ENCODE measurements at places on chromosomes 5 and 9. TPM values are rescaled to one million over a fixed set of nuclear protein-coding genes. Genes with fewer than 3 reads are reported as not detected.

DNA sequence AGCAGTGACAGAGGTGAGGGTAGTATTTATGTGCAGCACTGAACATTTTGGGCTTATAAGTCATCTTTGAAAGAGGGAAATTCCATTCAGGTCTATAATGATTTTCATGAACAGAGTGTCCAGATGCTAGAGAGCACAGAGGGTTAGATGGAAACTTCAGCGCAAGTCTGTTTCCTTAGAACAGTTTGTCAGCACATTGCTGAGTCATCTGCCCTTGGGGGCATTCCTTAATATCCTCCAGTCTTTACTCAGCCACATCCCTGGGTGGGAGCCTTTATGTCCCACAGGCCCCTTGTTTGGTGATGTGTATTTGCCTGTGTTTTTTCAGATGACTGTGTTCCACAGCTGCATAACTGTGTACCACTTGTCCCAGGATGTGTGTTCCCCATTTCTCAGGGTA, 138.5 kb upstream of the S1PR3 start:
- no peak overlapping the region for H3K4me3 ChIP-seq
- no peak overlapping the region for H3K27ac ChIP-seq
- no peaks in the 10 kb centered on the region for H3K4me1 ChIP-seq
- H3K36me3 ChIP-seq: no peaks in the 10 kb centered on the region

The PRDM9 gene
- total RNA-seq: not detected

DNA sequence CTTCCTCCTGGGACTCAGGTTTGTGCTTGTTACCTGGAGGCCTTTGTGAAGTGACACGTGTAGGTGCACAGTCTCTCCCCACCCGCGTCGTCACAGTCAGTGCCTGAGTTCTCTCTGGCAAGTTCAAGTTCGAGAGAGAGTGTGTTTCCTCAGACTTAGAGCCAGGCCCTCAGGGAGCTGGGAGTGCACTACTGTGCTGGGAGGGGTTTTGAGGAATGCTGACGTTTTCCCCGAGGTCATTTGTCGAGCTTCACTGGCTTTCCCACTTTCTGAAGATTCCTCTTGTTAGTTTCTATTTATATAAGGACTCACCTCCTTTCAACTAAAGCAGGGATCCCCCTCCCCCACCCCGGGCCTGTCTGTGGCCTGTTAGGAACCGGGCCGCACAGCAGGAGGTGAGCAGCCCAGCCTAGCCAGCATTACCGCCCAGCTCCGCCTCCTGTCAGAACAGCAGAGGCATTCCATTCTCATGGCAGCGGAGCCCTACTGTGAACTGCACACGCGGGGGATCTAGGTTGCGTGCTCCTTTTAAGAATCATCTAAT, 209.2 kb downstream of the DIRAS2 start:
- H3K27me3 ChIP-seq: peaks cover 8% of the 10 kb centered on the region
- DNase-seq: no peak
- H3K4me1 ChIP-seq: no peaks in the 10 kb centered on the region

- H3K4me3 ChIP-seq: no peak overlapping the region
- H3K27me3 ChIP-seq: no peaks in the 10 kb centered on the region
- H3K27ac ChIP-seq: no peak overlapping the region
- no peak for DNase-seq
- H3K4me1 ChIP-seq: peaks cover 4% of the 10 kb centered on the region
Observed at GRCh38 chr5:169901896-169902295, 78.4 kb downstream of the INSYN2B start.

GRCh38 chr5:136768457-136768856, 403.1 kb upstream of the TRPC7 start:
- no peak for DNase-seq
- H3K4me1 ChIP-seq: no peaks in the 10 kb centered on the region
- no peak overlapping the region for H3K27ac ChIP-seq
- no peak overlapping the region for H3K4me3 ChIP-seq
- H3K27me3 ChIP-seq: no peaks in the 10 kb centered on the region

DNA sequence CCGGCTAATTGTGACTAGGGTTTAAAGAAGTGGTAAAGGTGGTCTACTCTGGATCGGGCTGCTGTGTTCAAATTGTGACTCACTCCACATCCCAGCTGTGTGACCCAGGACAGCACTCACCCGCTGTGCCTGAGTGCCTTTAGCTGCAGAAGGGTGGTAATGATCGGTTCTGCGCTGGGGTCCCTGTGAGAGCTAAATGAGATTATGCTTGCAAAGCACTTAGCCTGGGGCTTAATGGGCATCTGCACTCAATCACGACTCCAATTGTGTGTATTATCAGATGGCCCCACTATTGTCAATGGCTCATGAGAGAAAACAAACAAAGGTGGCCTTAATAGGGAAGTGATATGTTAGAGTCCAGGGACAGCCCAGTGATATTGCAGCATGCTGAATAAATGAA, 25.1 kb upstream of the TBC1D2 start:
- peaks cover 3% of the 10 kb centered on the region for H3K27me3 ChIP-seq
- H3K4me1 ChIP-seq: no peaks in the 10 kb centered on the region
- DNase-seq: no peak
- no peak overlapping the region for H3K4me3 ChIP-seq
- H3K27ac ChIP-seq: no peak overlapping the region

The LIX1 gene
- not detected for total RNA-seq

- peaks cover 4% of the 10 kb centered on the region for H3K4me1 ChIP-seq
- H3K4me3 ChIP-seq: no peak overlapping the region
- peaks cover 10% of the 10 kb centered on the region for H3K36me3 ChIP-seq
Observed at GRCh38 chr9:33246269-33246860, 6.4 kb downstream of the SPINK4 start.

DNA sequence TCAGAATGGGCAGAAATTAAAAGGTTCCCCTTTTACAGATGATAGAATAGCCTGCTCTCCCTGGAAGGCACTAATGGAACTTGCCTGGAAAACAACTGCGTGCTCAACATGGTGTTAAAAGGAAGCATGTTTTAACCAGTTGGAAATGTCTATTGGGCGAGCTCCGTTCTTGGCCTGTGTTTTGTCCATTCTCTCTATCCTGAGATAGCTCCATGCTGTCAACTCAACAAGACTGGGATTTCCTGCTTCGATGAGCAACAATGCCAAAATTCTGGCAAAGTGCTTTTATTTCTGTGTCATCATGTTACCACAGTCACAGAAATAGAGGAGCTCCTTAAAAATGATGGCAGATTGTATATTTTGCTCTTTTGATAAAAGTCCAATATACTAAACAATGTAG, 198.3 kb downstream of the PLK2 start:
- no peaks in the 10 kb centered on the region for H3K36me3 ChIP-seq
- H3K27me3 ChIP-seq: no peaks in the 10 kb centered on the region
- no peak overlapping the region for H3K4me3 ChIP-seq
- H3K4me1 ChIP-seq: no peaks in the 10 kb centered on the region
- no peak for DNase-seq

DNA sequence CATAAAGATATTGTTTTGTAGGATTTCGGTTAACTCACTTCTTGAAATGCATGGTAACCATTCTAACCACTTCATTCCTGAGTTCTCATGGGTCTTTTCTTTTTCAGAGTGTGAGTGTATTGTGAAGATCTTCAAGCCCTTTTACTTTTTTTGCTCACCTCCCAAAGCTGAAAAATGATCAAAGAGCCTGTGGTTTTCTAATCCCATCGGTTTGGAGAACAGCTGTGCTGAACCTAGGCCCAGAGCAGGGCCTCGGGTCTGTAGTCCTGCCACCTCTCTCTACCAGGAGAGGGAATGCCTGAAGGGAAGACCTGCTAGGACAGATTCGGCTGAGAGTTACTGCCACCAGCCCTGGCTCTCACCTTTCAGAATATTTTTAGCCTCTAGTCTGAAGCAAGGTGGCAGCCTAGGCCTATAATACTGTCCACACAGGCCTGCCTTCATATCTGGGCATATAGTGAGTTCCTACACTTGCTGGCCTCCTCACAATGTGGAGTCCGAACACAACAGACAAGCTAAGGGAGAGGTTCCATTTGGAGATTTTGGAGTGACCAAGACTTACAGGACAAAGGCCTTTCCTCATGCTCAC, 13.8 kb downstream of the RGMB start:
- H3K4me3 ChIP-seq: no peak overlapping the region
- H3K27me3 ChIP-seq: no peaks in the 10 kb centered on the region
- no peaks in the 10 kb centered on the region for H3K36me3 ChIP-seq

DNA sequence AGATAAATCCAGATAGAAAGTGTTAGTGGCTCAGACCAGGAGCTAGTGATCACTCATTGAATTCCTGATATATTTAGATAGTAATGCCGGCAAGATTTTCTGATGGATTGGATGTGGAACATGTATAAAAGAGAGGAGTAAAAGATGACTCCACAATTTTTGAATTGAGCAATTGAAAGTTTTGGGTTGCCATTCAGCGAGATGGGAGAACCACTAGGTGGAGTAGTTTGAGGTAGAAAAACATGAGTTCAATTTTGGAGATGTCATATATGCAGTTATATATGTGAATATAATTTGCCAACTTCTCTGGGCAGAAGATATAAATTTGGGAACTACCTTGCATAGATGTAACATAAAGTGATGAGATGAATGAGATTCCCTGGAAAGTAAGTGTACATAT, 502.5 kb upstream of the SEMA6A start:
- H3K4me3 ChIP-seq: no peak overlapping the region
- no peaks in the 10 kb centered on the region for H3K4me1 ChIP-seq
- no peak for DNase-seq

The HRH2 gene
- 3.1 TPM for total RNA-seq

The ANKRD31 gene
- 0.09 TPM for total RNA-seq

The CNTFR gene
- total RNA-seq: not detected

The GDF9 gene
- 0.57 TPM for total RNA-seq

DNA sequence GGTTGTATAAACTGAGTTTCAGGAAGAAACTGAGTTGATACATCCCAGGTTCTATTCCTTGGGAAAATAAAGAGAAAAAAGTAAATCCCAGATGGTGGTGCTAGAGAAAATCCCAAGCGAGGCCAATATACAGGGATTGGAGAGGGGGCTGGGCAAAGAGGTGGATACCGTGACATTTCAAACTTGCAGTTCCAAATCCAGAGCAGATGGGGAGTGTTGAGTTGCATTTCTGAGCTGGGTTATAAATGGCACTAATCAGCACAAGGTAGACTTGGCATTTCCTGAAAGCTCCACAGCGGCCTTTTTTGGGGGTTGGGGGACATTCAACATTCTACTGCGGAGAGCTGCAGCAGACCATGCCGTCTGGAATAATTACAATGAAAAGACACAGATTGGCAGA, 224.4 kb downstream of the NXNL2 start:
- no peaks in the 10 kb centered on the region for H3K27me3 ChIP-seq
- no peaks in the 10 kb centered on the region for H3K36me3 ChIP-seq
- H3K4me3 ChIP-seq: no peak overlapping the region
- H3K27ac ChIP-seq: no peak overlapping the region
- H3K4me1 ChIP-seq: no peaks in the 10 kb centered on the region

DNA sequence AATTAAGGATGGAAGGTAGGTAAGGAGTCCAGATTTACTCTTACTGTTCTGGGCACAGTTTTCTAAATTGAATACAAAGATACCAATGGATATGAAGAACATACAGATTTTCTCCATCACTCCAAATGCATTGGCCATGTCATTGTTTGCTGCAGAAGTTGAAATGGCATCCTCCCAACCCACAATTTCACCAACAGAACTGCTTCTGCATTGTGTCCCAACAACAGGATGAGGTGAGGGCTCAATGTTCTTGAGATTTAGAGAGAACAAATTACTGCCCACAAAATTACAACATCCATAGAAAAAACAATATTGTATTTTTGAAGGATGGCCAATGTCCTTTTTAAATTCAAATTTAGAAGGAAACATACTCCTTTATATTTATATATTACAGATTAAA, 88.9 kb downstream of the NUDT12 start:
- H3K27me3 ChIP-seq: no peaks in the 10 kb centered on the region
- DNase-seq: no peak
- H3K4me1 ChIP-seq: no peaks in the 10 kb centered on the region
- no peak overlapping the region for H3K27ac ChIP-seq
- H3K4me3 ChIP-seq: no peak overlapping the region

The PHYHD1 gene
- total RNA-seq: 5.4 TPM

The LCN15 gene
- not detected for total RNA-seq

DNA sequence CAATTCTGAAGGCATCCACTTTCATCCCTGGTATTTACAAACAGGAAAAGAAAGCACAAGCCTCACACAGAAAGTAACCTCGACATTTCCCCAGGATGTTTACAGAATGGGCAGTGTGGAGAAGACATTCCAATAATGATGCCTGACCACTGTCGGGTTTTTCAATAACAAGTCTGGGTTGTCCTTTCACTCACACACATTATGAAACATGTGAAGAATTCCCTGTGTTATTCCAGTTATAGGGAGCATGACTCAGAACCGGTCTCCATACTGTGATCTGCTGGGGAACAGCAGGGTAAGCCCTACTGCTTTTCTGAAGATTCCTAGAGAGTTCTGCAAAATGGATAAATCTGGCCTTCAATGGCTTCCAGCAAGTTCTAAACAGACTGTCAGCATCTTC, 155.3 kb downstream of the ADAMTS12 start:
- H3K36me3 ChIP-seq: no peaks in the 10 kb centered on the region
- H3K27ac ChIP-seq: no peak overlapping the region
- H3K4me1 ChIP-seq: no peaks in the 10 kb centered on the region

GRCh38 chr5:96876292-96876850, at the start of gene ERAP2:
TSS of gene ERAP2 (plus strand) at chr5:96876500. CDS start at chr5:96879686, 3,186 bp downstream.
- H3K36me3 ChIP-seq: peaks cover 13% of the 10 kb centered on the region
- peak; percentile 76 for DNase-seq
- peaks cover 22% of the 10 kb centered on the region for H3K4me1 ChIP-seq

DNA sequence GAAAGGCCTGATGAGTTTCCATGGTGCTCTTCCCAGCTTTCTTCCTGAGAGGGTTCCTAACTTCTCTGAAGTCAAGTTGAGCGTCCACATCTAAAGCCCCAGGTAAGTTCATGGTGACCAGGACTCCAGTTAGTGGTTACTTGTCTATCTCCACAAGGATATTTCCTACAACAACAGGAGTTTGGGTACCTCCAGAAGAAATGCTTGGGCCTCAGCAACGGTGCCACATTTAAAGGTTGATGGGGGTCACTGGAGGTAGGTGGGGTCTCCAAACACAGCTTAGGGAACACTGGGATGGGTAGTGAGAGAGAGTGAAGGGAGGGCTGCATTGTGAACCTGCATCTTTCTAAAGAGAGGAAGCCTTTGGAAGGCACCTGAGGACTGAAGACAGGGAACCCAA, 123.4 kb downstream of the BOD1 start:
- DNase-seq: no peak
- no peak overlapping the region for H3K4me3 ChIP-seq
- H3K4me1 ChIP-seq: no peaks in the 10 kb centered on the region
- no peaks in the 10 kb centered on the region for H3K27me3 ChIP-seq
- H3K36me3 ChIP-seq: no peaks in the 10 kb centered on the region
- no peak overlapping the region for H3K27ac ChIP-seq

GRCh38 chr9:108217431-108218349, 638.1 kb downstream of the ACTL7B start:
- no peaks in the 10 kb centered on the region for H3K4me1 ChIP-seq
- H3K36me3 ChIP-seq: no peaks in the 10 kb centered on the region
- no peak overlapping the region for H3K4me3 ChIP-seq
- no peak overlapping the region for H3K27ac ChIP-seq

DNA sequence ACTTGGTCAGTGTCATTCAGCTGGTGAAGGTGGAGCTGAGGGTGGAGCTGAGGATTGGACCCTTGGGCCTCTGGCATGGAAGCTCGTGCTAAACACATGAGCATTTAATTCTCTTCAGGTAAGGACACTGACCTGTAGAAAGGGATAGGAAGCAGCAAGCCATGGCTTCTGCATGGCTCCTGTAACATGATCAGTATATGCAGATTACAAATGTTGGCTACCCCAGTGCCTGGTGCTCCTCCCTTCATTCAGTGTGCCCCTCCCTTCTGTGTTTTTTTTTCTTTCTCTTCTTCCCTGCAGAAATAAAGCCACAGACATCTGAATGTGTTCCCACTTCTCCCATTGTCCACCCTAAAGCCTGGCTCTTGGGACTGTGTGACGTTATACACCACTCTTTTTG, 52.9 kb downstream of the ARHGAP26 start:
- no peak overlapping the region for H3K27ac ChIP-seq
- no peaks in the 10 kb centered on the region for H3K36me3 ChIP-seq
- H3K4me3 ChIP-seq: no peak overlapping the region
- H3K27me3 ChIP-seq: no peaks in the 10 kb centered on the region
- peaks cover 36% of the 10 kb centered on the region for H3K4me1 ChIP-seq
- no peak for DNase-seq
